Uterine smooth muscle cell (primary cell): ENCODE measurements at places on chromosomes 1 and 21. TPM values are rescaled to one million over a fixed set of nuclear protein-coding genes. Genes with fewer than 3 reads are reported as not detected.

The ST6GALNAC5 gene
- 0.66 and 4.4 TPM in 2 replicates for total RNA-seq

The ALX3 gene
- not detected in 2 replicates for total RNA-seq

The SYTL1 gene
- total RNA-seq, result 0.11 and 0.37 TPM in 2 replicates

The KLF17 gene
- total RNA-seq, result under 0.01 TPM in 2 replicates

The DRAXIN gene
- total RNA-seq, result under 0.01 and 0.12 TPM in 2 replicates

The RRP1B gene
- 25.4 and 32.4 TPM in 2 replicates for total RNA-seq

The SOX13 gene
- total RNA-seq, result 3.0 and 4.5 TPM in 2 replicates

The CCT8 gene
- total RNA-seq, result 257 and 387 TPM in 2 replicates

The IGSF9 gene
- under 0.01 TPM in 1 of 2 replicates, not detected in the other for total RNA-seq

The FCAMR gene
- not detected in 2 replicates for total RNA-seq

The RGS8 gene
- under 0.01 TPM in 1 of 2 replicates, not detected in the other for total RNA-seq

The MPL gene
- total RNA-seq, result not detected in 2 replicates
